ENCODE measurements at places on chromosomes 3 and 15. TPM values are rescaled to one million over a fixed set of nuclear protein-coding genes. Genes with fewer than 3 reads are reported as not detected.

- peaks cover 2% of the 10 kb centered on the region for H3K4me1 ChIP-seq
- H3K27me3 ChIP-seq, result no peaks in the 10 kb centered on the region
- no peak overlapping the region for H3K4me3 ChIP-seq
- peaks cover 22% of the 10 kb centered on the region for H3K36me3 ChIP-seq
Observed at GRCh38 chr3:160368804-160369203, 30.2 kb downstream of the IFT80 start.

DNA sequence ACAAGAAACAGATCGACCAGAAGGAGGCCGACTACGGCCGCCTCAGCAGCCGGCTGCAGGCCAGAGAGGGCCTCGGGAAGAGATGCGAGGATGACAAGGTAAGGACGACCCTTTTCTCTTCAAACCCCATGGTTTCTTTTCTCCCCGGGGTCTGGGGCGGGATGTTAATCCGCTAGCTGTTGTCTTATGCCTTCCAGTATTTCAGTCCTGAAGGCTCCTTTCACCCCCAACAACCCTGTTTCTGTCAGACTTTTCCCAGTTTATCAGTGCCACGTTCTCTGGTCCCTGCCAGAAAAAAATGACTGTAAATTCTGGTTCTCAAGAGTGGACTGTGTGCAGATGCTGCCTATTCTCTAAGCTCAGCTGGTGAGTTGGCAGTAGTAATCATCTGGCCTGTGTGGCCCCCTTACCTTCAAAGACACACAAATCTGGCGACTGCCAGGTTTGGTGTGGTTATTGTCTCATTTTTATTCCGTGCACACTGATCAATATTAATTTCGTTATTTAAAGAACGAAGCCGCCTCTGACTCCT lies 806 bp downstream of the GOLM2 start:
- H3K4me1 ChIP-seq, result peaks cover 29% of the 10 kb centered on the region
- DNase-seq, result no peak
- no peaks in the 10 kb centered on the region for H3K27me3 ChIP-seq
- H3K36me3 ChIP-seq, result peaks cover 24% of the 10 kb centered on the region
- H3K27ac ChIP-seq, result peak overlapping the region; percentile 76

DNA sequence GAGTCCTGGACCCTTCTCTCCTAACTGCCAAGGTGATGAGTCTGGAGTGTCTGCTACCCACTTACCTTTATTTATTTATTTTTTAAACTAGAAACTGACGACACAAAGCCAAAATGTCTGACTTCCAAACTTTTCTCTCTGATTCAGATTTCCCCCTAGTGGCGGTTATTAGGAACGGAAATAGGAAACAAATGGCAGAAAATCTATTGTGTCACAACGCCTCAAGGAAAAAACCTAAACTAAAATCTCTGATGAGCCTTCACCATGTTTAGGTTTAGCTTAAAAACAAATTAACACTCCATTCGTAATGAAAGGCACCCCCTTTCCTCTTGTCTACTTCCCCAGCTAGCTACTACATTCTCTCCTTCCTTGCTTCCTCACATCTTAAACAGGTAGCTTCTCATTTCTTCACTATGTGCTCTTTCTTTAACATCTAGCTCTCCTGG lies 94.0 kb upstream of the MEX3B start:
- DNase-seq, result no peak
- no peak overlapping the region for H3K4me3 ChIP-seq
- H3K36me3 ChIP-seq, result peaks cover 11% of the 10 kb centered on the region
- H3K4me1 ChIP-seq, result peaks cover 10% of the 10 kb centered on the region
- H3K27ac ChIP-seq, result no peak overlapping the region

GRCh38 chr3:178393824-178394223 lies 142.4 kb upstream of the KCNMB2 start:
- no peak overlapping the region for H3K4me3 ChIP-seq
- H3K4me1 ChIP-seq, result no peaks in the 10 kb centered on the region
- H3K27me3 ChIP-seq, result peaks cover 4% of the 10 kb centered on the region

DNA sequence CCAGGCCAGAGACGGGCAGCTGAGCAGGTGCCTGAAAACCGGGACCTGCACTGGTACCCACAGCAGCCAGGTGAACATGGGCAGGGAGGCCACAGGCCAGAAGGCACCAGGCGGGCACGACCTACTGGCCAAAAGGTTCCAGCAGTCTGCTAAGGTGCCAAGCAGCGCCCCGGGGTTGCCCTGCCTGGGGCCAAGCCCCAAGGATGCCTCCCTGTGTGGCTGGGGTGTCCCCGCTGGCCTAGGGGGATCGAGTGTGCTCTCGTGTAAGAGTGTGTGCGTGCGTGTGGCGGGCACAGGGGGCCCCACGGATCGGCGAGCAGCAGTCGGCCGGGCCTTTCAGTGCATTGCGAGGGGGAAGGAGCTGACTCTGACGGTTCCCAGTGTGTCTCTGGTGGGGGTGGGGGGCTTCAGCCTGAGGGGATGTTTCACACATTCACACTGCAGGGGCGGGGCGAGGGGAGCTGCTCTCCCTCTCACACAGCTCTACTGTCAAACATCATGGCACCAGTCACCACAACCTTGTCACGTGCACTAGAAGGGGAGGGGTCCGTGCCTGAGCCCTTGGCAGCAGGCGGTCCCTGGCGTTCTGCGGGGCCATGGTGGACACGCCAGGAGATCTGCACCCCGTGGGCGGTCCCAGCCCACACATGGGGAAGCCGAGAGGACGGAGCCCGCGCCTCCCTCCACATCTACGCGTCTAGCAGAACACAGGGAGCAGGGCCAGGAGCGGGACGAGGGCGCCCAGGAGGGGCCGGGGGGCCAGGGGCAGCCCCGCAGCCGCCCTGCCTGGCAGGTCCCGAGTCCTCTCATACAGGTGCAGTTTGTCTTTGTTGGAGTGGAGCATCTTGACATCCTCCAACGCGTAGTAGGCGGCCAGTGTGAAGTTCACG lies 44.5 kb downstream of the RGMA start:
- DNase-seq, result no peak
- H3K27me3 ChIP-seq, result peaks cover 11% of the 10 kb centered on the region
- no peaks in the 10 kb centered on the region for H3K36me3 ChIP-seq
- H3K4me3 ChIP-seq, result no peak overlapping the region
- H3K4me1 ChIP-seq, result peaks cover 7% of the 10 kb centered on the region

DNA sequence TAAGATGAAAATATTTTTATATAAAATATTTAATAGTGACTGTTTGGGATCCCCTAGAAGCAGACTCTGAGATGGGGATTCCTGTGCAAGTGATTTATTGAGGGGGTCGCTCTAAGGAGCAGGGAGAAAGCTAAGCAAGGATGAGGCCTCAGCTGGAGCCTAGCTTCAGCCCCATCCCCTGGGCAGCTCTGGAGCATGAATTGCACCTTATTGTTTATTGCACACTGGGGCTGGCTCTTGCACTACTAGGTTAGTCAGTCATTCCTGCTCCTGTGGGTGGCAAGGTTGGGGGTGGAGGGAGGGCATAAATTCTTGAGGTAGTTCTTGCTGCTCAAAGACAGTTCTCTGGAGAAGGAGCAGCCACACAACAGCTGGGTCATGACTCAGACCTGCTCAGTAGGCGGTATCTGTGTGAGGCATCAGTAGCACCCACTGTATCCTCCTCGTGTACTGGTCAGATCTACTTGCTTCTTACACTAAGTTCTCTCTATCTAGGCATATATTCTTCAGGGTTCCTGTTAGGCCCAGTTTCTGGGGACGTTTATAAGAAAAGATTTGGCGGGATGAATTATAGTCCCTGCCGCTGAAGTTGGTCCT lies 27.2 kb upstream of the TNFSF10 start:
- DNase-seq, result no peak
- H3K4me1 ChIP-seq, result peaks cover 40% of the 10 kb centered on the region
- H3K27me3 ChIP-seq, result no peaks in the 10 kb centered on the region
- H3K4me3 ChIP-seq, result peak overlapping the region; percentile 41
- peak overlapping the region; percentile 81 for H3K27ac ChIP-seq

DNA sequence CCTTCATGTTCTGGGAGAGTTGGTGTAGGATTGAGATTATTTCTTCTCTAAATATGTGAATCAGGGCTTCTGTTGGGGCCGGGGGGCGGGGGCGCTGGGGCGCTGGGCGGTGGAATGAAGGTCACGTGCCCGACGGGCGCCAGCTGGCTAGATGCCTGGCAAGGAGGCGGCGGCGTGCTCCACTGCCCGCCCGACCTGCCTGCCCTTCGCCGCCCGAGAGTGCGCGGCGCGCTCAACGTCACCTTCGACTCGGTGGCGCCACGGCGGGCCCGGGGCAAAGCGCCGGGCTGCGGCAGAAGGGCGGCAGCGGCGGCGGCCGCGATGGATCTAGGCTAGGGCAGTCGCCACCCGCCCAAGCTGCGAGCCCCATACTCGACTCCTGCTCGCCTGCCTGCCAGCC lies 47.0 kb upstream of the LHFPL4 start:
- H3K27ac ChIP-seq, result no peak overlapping the region
- H3K27me3 ChIP-seq, result peaks cover 33% of the 10 kb centered on the region
- DNase-seq, result peak; percentile 35
- peaks cover 2% of the 10 kb centered on the region for H3K4me1 ChIP-seq
- H3K4me3 ChIP-seq, result peak overlapping the region; percentile 37

DNA sequence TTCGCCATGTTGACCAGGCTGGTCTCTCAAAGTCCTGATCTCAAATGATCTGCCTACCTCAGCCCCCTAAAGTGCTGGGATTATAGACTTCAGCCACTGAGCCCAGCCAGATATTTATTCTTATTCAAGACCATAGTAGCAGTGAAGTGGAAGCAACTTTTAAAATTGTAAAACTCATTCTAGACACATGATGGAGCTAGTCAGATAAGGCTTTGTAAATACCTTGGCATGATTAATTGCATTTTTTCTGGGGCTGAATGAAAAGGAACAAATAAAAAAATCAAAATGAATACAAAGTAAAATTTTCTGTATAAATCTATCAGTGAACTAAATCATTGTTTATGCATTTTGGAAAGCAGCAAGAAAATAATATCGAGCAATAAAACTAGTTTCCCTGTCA lies 4.1 kb upstream of the MYO1E start:
- H3K27me3 ChIP-seq, result peaks cover 46% of the 10 kb centered on the region
- H3K36me3 ChIP-seq, result peaks cover 8% of the 10 kb centered on the region
- H3K4me3 ChIP-seq, result no peak overlapping the region
- no peak for DNase-seq

DNA sequence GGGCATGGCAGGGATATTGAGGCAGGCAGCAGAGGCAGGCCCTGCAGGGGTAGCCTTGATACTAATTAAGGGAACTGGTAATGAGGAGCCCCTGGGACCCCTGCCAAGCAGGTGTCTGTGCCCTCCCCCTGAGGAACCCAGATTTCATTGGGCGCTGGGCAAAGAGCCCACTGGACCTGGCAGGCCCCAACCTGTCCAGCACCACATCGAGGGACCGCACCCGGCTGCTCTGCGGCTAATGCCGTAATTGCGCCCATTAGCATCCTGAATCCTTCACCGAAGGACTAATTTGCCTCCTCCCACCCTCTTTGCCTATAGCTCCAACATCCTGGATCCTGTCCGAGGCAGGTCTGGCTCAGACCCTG lies 13.7 kb upstream of the SEMA3B start:
- H3K4me3 ChIP-seq, result no peak overlapping the region
- no peaks in the 10 kb centered on the region for H3K27me3 ChIP-seq
- H3K4me1 ChIP-seq, result peaks cover 18% of the 10 kb centered on the region
- no peak overlapping the region for H3K27ac ChIP-seq

GRCh38 chr3:126275620-126275904 lies 81.6 kb downstream of the KLF15 start:
- no peak for DNase-seq
- peaks cover 18% of the 10 kb centered on the region for H3K27me3 ChIP-seq
- H3K36me3 ChIP-seq, result no peaks in the 10 kb centered on the region
- H3K27ac ChIP-seq, result no peak overlapping the region
- H3K4me1 ChIP-seq, result no peaks in the 10 kb centered on the region

GRCh38 chr3:193982258-193982659 lies 153.7 kb upstream of the HES1 start:
- no peak for DNase-seq
- H3K4me3 ChIP-seq, result no peak overlapping the region
- no peaks in the 10 kb centered on the region for H3K36me3 ChIP-seq
- H3K27me3 ChIP-seq, result peaks cover 13% of the 10 kb centered on the region
- no peak overlapping the region for H3K27ac ChIP-seq

The AGTR1 gene
- not detected for total RNA-seq

The REC114 gene
- total RNA-seq, result not detected

The CCR8 gene
- 1.2 TPM for total RNA-seq

The MAN2C1 gene
- 235 TPM for total RNA-seq

Measured in activated naive CD8-positive, alpha-beta T cell treated with anti-CD3 and anti-CD28 coated beads, Interleukin-2, amount 10 ng/mL, durations not matched to agents 7 days and 5 days (primary cell).